ENCODE measurements at places on chromosomes 3 and 15.

- no peak for DNase-seq
These were observed 215.4 kb downstream of the ADAMTSL3 start for GRCh38 chr15:83869341-83869740.

DNA sequence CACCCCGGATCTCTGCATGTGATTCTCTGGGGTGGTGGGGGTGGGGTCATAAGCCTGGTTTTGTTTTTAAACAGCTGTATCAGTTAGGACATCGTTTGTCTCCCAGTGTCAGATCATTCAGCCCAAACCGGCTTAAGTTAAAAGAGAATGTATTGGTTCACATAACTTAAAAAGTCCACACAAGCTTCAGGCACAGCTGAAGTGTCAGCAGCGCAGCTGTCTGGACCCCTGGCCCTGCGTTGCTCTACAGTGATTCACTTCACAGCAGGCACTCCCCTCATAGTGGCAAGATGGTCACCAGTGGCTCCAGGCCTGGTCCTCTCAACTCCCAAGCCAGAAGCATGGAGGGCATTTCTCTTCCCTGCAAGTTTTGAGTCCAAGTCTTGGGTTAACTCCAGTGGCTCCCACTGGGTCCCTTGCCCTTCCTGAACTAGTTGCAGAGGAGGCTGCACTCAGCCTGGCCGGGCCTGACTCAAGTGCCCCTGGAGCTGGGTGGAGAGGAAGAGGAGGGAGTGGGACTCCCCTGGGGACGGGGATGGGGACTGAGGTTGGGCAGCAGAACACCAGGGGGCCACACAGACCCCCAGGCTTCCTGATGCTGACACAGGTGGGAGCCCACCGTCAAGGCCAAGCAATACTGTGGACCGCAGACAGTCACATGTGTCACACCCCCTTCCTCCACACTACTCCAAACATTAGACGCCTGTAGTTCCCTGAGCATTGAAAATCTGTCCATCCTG, 28.9 kb upstream of the GP9 start:
- no peak for DNase-seq

DNA sequence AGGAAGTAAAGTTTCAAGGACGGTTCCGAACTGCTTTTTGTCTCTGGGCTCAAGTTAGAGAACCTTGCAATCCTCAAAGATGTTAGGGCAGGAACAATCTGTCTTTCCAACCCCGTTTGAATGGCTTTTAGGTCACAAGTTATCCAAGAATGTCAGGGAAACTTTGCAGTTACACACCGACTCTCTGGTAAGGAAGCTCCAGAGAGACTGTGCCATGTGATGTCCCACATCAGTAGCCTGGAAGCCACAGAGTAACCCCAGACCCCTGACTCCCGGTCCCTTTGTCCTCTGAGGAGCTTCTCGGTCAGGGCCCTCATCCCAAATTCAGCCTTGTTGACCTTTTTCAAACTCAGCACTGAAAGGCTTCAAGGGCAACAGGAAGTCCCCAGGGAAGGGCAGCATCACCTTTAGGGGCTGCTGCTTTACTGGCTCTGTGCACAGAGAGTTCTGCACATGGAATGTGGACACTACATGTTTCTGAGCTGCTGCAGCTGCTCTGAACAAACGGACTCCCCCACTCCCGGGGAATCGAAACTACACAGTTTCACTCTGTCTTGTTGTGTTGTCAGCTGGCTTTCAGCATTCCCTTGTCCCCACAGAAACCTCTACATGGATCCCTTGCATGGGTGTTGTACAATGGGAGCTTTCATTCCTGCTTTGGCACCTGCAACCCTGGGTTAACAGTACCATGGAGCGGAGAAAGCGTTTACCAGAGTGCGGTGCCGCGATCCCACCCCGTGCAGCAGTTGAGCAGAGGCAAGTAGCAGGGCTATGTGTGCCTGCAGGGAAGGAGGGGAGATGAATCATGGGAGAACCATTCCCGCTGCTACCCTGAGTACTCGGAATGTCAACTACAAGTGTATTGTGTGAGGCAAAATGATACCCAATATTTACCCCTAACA, 408.2 kb upstream of the THBS1 start:
- peak; percentile 79 for DNase-seq

- DNase-seq = no peak
These were observed 120.1 kb downstream of the UACA start for GRCh38 chr15:70643106-70643782.

GRCh38 chr3:157572559-157573270, 69.5 kb upstream of the VEPH1 start:
- DNase-seq = peak; percentile 56

GRCh38 chr3:2543247-2543646, 444.6 kb downstream of the CNTN4 start:
- no peak for DNase-seq

GRCh38 chr3:130686833-130687232, 59.8 kb downstream of the PIK3R4 start:
- DNase-seq = no peak

DNA sequence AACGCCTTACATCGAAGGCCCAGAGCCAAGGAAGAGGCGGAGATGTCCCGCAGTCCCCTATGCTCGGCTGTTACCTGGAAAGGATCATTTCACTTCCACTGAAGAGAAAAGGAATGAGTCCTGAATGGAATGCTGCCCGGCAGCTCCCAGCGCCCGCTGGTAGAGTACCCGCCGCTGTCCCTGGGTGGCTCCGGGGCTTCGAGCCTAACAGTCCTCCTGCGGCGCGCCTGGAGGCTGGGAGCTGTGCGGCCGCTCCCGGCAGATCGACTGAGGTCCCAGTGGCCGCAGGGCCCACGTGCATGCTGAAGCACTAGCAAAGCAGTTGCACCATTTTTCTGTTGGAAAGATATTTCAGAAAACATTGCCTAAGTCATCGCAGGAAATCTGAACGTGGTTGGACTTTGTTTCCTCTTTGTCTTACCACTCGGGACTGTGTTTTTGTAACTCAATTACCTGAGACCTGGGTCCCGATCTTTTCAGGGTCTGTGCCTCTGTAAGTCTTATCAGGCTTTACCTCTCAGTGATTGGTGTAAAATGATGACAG, 984 bp downstream of the RNU6-1 start:
- DNase-seq = no peak

DNA sequence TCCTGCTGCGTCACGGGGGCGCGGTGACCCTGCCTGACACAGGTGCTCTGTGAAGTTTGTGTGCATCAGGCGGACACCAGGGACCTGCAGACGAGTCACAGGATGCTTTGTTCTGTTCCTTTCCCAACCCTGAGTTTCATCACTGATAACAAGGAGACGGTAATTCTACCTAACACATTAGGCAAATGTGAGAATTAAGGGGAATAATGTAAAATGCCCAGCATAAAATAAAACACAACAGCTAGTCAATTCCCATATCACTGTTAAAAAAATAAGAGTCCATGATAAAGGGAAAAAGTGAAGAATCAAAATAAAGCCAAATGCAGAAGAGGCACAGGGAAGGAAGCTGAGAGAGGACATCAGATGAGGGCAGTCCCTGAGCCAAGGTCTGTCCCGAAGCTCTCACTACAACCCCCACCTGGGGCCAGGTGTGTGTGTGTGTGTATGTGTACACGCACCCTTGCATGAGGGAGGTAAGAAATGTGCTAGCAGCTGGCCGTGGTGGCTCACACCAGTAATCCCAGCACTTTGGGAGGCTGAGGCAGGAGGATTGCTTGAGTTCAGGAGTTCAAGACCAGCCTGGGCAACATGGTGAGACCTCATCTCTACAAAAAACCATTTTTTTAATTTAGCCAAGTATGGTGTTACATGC, 27.5 kb downstream of the PLA2G4D start:
- no peak for DNase-seq

DNA sequence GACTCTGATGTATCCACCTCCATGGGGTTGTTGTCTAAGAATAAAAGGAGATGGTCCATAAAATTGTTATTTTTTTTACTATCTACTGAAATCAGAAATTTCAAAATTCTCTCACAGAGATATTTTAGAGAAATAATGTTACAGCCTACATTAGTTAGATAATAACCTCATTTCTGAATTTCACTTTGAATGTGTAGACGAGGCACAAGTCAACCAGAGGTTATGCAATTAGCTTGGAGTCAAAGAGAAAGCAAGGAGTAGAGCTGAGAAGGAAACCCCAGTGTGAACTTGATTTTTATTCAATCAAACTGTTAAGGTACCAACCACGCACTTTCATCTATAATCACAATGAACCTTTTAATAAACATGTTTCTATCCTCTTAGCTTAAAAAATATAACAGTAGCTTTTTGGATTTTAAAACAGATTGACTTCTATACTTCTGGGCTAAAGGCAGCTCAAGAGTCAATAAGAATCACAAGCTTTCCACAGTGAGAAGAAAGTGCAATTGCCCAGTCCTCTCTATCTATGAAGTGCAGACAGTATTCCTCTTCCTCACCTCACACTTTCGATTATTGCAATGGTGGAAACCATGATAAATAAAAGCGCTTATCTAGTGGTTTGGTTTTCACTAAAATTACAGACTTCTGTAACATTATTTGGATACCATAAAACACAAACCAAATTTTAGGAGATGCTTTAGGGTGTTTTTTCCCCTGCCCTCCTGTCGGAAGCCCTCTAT, 403.2 kb downstream of the ZBTB20 start:
- no peak for DNase-seq

DNA sequence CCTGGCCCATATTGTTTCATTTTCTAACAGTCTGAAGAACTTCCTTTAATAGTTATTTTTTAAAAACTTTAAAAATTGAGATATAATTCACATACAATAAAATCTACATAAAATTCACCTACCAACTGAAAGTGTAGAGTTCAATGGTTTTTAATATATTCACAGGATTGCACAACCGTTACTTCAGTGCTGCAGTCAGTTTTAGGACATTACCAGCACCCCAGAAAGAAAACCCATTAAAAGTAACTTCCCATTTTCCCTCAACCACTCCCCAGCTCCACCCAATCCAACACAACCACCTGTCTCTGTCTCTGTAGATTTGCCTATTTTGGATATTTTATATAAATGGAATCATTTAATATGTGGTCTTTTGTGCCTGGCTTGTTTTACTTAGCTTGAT, 29.6 kb downstream of the MGA start:
- no peak for DNase-seq

DNA sequence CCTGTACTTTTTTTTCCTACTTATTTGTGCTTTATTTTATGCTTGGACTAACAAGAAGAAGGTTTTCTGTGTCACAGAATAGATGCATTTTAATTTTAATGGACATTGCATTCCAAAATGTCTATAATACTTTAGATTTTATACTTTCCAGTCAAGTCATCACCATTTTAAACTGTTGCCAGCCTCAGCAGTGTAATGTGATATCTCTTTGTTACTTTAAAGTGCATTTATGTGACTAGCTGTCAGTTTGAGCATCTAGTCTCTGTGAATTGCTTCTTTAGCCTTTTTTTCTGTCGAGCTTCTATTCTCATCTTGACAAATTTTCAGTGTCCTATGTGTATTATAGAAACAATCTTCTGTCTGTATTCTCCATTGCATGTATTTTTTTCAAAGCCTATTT, 511.4 kb upstream of the CBLB start:
- no peak for DNase-seq

- no peak for DNase-seq
These were observed at the start of gene RHO for GRCh38 chr3:129528589-129529100. RHO (plus strand) TSS chr3:129528639; CDS start chr3:129528734, 95 bp downstream.

- DNase-seq = no peak
These were observed 277.1 kb upstream of the GBE1 start for GRCh38 chr3:82038556-82038955.

DNA sequence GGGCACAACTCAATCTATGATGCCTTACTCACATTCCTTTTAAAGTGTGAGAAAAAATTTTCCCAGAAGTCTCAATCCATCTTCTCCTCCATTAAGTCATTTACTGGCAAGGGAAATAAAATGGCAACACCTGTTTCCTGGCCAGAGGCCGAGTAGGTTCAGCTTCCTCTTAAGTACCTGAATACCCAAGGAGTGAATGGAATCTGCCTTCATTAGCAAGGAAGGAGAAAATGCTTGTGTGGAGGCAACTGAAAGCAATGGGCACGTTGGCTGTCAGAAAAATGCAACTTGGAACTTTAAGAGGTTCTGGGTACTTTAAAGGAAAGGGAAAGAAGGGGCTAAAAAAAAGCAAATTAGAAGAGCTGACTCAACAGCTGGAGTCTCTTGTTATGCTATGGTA, 423.6 kb upstream of the ARL6 start:
- no peak for DNase-seq

DNA sequence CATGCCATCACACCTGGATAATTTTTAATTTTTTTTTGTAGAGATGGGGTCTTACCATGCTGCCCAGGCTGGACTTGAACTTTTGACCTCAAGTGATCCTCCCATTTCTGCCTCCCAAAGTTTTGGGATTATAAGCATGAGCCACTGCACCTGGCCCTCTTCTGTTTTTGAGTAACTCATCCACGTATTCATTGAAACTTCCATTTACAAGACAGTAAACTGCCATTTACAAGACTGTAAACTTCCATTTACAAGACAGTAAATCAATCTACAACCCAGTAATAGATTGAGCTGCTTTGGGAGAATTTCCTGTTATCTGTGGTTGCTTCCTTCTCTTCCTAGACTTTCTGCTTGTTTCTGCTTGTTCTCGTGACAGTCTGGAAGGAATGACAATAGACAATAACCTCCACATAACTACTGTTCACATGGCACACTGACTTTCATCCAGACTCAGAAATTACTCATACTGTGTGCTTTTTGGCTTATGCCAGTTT, 114.7 kb upstream of the CCNL1 start:
- no peak for DNase-seq

DNA sequence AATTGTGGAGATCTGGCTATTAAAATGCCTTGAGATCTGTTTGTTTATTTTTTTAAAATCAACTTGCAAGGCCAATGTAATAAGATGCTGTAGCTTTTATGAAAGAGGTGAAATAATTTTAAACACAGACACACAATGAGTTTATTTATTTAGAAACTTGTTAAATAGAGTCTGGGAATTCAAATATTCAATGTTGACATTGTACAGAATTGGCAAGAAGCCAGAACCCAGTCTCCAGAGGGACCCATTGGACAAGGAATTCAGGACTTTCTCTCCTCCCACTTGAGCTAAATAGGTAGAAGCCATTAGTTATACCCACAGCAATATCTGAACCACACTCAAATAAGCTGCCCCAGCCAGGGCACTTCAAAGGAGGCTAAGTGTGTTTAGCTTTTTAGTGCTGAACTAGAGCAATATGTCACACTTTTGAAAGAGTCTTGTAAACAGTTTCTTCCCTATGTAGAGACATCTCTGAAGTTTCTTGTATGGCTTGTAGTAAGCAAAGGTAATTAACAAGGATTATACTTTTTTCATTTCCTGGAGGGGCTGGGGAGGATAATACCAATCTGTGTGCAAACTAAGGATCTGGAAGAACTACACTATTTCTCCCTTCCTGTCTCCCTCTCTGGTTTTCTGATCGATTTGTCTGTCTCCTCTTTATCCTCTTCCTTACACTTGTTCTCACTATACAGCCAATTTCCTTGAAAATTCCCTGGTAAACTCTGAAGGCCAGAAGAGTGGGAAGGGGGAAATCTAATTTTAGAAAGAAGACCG, 6.0 kb downstream of the MECOM start:
- no peak for DNase-seq

- no peak for DNase-seq
These were observed 1.5 kb downstream of the SLC6A11 start for GRCh38 chr3:10817506-10817905.
